Fibroblast of skin of right biceps (primary cell): ENCODE measurements at places on chromosomes 16 and 17.

DNA sequence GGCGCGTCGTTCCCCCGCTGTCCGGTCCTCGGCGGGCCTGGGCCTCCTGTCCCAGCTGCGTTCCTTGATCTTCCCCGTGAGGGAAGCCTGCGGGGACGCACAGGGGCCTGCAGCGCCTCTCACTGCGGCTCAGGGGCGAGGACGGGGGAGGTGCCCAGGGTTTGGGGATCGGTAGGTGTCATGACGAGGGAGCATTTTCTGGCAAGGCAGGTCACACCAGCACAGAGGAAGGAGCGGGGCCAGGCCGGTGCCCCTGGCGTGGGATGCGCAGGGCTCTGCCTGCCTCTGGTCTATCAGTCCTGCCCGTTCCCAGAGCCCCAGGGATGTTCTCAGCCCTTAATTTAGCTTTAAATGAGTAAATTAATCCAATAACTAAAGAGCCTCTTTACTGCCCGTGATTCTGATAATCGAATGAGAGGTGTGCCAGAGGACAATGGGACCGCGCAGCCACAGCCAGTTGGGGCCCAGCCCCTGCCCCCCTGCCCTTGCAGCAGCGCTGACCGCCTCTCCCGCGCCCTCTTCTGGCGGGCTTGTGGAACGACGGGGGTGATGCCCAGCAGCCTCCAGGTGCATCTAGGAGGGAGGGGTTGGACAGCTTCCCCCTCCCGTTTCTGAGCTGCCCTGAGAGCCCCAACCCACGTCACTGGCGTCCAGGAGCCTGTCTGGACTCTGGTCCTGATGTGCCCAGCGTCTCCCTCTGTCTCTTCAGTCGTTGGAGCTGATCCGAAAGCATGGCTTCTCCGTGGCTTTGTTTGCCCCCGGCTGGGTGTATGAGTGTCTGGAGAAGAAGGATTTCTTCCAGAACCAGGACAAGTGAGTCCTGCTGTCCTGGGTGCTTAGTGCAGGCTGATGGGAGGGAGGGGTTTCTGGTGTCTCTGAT lies 7.9 kb downstream of the ENGASE start:
- peak; percentile 23 for DNase-seq

DNA sequence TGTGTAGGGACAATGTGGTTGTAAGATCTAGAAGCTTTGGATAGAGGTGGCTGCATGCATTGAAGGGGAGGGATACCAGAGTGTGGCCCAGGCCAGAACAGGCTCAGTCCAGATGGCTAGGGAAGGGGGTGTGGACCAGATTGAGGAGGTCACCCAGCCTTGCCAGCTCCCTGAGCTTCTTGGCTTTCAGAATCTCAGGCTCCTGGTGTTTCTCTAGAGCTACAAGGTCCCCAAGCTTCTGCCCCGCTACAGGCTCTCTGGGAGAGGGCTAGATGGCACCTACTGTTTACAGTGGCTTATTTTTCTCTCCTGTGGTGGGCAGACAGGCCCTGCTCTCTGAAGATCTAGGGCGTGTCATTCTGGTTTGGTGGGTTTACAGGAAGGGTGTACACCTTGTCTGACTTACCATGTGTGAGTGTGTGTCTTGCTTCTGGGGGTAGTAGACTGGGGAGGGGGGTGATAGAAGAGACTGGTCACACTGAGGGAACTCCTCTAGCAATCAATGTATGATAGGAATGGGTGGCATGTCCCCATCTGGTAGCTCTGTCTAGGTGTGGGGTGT lies 1.1 kb downstream of the RARA start:
- DNase-seq: no peak

DNA sequence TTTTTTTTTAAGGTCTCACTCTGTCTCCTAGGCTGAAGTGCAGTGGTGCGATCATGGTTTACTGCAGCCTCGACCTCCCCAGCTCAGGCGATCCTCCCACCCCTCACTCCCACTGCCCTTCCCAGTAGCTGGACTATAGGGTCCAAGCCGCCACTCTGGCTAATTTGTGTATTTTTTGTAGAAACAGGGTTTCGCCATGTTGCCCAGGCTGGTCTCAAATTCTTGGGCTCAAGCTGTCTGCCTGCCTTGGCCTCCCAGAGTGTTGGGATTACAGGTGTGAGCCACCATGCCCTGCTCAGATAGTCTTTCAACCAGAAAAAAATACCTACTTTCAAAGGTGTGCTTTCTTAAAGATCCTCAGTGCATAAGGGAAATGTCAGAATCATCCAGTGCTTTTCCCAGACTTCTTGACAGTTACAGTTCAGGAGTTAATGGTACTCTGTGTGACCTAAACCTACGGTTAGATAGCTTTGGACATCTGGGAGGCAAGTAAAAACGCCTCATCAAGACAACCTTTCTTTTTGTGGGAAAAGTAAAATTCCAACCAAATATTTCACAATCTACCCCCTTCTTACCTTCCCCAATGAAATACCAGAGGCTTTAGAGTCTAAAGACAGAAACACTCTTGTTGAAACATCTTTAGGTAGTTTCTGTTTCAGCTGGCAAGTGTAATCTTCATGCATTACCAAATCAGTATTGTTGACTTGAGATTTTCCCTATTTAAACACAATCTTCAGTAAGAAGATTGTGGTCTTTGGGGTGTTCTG lies 6.8 kb downstream of the RSPRY1 start:
- peak; percentile 67 for DNase-seq

- no peak for DNase-seq
Observed at GRCh38 chr16:1245452-1246020, 5.0 kb downstream of the TPSAB1 start.

GRCh38 chr17:46038414-46038813 lies 39.4 kb downstream of the STH start:
- DNase-seq: no peak

GRCh38 chr17:50767030-50767429 lies 288 bp downstream of the ANKRD40CL start:
- no peak for DNase-seq

- no peak for DNase-seq
Observed at GRCh38 chr16:66088681-66089080, 277.8 kb upstream of the CDH5 start.

DNA sequence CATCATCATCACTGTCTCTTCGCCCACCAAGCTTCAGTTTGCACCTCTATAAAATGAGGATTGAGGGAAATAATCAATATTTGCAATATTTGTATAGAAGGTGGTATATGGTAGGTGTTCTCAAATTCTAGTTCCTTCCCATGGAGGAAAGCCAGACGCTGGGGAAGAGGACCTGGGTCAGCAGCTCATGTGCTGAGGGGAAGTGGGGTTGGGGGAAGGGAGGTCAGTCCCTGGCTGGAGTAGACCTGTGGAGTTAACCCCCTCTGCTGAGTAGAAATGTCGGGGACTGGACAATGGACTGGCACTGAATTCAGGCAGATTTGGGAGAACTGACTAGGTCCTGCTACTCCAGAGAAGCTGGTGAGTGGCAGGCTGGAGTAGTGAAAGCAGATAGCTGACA lies 12.8 kb upstream of the ITGB3 start:
- DNase-seq: no peak

- DNase-seq: no peak
Observed at GRCh38 chr16:10664720-10665126, 30.0 kb downstream of the TEKT5 start.

DNA sequence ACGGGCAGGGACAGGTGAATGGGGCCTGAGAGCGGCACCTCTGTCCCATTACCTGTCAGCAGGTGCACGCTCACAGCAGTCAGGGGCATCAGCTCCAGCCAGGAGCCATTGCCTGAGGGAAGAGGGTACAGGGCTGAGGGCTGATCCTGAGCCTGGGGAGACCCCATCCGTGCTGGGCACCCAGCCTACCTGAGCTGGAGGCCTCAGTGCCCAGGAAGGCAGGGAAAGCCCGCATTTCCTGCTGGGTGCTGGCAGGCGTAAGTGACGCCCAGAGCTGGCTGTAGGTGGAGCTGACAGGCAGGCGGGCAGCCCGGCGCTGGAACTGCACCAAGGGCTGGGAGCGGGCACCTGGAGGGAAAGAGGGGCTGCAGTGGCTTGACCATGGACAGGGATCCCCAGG lies 7.4 kb downstream of the FAM171A2 start:
- no peak for DNase-seq

GRCh38 chr16:87464691-87465300 lies 28.0 kb downstream of the ZCCHC14 start:
- DNase-seq: peak; percentile 86

GRCh38 chr17:80845863-80846671 lies 145.6 kb upstream of the CHMP6 start:
- no peak for DNase-seq

DNA sequence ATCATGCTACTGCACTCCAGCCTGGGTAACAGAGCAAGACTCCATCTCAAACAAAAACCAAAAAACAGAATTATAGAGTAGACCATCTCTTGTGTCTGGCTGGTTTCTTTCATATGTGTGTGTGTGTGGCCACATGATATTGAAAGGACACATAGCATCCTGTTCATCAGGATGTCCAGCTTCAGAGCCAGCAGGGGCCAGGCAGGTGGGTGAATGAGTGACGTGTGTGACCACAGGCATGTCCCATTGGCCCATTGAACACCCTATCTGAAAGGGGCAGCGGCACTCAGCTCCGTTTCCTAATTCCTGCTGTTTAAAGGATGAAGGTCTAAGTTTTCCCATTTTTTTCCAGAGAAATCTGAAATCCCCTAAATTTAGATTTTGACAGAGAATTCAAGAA lies 174.2 kb downstream of the PRKCB start:
- DNase-seq: no peak

GRCh38 chr16:50390914-50391716 lies 22.3 kb upstream of the BRD7 start:
- DNase-seq: no peak

GRCh38 chr17:80652756-80653330 lies 108.2 kb downstream of the RPTOR start:
- DNase-seq: peak; percentile 22

DNA sequence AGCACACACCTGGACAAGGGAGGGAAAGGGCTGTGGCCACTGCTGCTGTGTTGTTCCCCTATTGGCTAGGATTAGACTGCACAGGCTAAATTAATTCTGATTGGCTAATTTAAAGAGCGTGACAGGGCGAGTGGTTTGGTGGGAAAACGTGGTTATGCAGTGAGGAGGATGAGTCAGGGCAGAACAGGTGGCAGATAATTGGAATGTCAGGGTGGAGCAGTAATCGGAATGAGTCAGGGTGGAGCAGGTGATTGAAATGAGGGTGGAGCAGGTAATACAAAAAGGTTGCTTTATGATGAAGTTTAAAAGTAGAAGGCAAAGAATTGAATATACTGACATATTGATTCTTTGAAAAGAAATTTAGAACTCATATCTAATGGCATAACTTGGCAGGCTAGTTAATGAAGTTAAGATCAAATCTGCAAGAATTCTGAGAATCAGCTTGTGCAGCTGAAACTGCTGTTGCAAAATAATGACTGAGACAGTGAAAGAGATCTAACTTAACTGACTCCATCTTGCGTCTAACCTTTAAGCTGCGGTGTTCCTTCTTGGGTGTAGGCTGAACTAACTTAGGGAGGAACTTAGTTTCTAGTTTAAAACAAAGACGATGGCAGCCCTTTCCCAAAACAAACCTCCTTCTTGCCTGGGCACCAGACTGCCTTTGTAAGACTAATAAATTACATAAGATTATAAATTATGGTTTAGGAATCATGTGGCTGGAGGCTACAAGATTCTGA lies 174.3 kb downstream of the UTP18 start:
- DNase-seq: no peak

DNA sequence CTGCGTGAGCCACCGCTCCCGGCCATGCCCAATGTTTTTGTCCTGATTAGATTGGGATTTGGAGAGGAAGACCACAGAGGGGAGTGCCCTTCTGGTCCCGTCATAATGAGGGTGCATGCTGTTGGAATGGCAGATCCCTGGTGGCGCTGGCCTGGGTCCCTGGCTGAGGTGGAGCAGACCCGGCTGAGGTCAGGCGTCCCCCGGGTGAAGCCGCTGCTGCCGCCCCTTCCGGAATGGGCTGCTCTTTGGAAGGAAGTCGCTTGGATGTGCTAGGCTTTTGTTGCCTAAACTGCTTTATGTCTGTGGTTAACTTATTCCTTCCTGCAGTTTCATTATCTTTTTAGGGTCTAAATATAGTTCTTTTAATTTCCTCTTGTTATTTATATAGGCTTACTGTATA lies 120.3 kb upstream of the CHMP6 start:
- no peak for DNase-seq

DNA sequence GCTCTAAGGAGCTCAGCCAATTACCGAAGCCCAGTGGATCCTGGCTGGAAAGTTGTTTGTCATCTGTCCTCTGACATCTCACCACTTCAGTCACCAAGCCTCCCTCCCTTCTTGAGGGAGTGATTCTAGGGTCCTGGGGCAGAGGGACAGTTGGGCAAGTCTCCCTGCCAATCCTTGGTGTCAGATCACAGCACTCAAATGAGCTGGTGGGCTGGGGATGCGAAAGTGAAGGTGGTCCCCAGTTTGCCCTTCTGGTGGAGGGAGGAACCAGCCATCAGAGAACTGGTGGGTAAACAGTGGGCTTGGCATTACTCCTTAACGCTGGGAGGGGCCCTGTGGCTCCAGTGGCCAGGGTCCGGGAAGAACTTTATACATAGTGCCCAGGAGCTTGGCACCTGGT lies 4.4 kb upstream of the CALB2 start:
- no peak for DNase-seq

DNA sequence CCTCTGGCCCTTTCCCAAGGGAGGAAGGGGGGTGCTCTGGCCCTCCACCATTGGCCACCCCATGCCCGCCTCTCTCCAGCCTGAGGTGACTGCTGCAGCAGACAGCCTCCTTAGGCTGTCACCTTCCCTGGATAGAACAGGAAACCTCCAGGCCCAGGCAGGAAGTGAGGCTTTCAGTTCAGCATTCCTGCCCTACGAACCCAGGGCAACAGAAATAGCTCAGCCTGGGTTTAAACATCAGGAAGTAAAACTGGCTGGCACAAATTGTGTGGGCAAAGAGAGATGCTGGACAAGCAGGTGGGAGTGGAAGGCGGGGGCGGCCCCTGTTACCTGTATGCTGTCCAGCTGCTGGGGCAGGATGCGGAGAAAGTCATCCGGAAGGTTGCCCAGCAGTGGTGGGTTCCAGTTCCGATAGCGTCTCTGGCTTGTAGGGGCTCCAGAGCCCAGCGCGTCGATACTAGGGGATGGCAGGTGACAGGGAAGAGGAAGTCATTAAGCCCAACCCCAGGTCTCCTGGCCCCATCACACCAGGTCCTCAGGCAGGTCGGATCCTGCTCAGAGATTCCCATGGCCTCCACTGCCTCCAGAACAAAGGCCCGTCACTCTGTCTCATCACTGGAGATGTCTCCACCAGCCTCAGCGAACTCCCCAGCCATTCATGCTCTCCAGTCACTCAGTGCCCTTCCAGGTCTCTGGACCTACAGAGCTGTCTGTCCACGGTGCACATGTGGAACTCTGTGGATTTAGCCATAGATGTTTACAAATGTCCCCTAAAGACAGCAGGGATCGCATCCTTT lies 23.6 kb upstream of the MRPS23 start:
- no peak for DNase-seq

DNA sequence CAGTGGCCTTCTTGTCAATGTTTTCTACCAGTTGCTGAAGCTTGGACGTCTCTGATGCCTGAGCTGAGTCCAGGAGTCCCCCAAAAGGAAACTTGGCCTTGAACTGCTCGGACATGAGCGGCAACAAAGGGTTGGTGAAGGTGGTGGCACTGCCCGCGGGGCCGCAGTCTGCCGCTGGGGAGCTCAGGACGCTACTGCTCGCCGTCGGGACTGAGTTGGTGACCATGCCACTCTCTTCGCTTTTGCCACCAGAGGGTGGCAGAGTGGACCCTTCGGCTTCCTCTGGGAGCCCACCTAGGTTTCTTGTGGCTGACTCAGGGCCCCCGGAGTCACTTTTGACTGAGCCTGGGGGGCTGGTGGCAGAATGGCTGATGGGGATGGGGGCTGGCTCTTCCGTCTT lies 11.0 kb downstream of the SALL1 start:
- DNase-seq: no peak
